ENCODE measurements at places on chromosomes 12 and 14.

DNA sequence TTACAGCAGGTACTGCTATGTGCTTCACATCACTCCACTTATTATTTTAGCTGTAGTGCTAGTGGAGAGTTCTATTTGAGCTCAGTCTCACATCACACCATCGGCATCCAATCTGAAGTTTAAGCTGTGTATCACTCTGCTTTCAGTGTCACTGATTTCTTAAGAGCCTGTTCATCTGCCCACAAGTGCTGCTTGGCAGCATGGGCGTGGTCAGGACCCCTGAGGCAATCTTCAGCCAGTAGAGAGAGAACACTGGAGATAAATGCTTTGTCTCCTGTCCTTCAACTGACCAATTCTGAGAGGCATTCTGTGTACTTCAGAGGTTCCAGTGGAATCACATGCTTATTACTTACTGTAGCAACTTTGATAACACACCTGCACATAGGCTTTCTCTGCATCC lies 728.8 kb downstream of the RPS29 start:
- DNase-seq: no peak

- no peak for DNase-seq
Measured at GRCh38 chr12:73632661-73633060, 905.0 kb upstream of the ATXN7L3B start.

- DNase-seq: no peak
Measured at GRCh38 chr12:30415777-30416176, 279.9 kb downstream of the IPO8 start.

DNA sequence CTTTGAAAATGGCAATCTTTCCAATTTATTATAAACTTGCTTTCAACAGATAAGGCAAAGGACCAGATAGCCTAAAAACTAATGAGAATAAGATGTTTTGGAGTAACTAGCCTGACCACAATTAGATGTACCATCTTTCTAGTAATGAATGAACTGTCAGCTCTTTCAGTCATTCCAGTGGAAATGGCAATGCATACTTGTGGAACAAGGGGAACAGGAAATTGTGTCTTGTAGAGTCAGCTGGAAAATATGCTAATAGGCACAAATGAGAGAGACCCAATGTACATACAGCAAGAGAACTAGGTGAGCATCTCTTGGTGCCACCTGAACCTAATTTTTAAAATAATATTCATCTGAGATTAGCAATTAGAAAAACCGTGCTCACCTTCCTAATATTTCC lies 76.1 kb upstream of the GPHB5 start:
- DNase-seq: no peak

DNA sequence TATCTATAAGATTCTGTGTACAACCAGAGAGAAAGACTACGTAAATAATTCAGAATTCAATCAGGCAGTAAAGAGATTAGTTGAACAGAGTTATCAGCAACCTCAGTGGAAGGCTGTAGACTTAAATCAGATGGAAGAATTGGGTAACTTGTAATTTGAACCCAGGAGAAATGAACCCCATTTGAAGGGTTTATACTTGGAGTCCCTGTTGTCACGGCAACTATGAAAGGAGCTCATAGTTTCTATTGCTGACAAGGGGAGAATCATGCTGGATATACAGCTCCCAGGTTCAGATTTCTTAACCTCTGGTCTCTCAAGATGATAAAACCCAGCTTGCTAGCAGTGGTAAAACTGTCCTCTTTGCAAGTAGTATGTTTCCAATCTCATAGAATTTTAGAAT lies 54.4 kb upstream of the BMP4 start:
- DNase-seq: no peak
